ENCODE measurements at places on chromosomes 13 and 19. TPM values are rescaled to one million over a fixed set of nuclear protein-coding genes. Genes with fewer than 3 reads are reported as not detected.
A peak's percentile ranks its signal among the peaks of the same experiment; 100 is the strongest.

GRCh38 chr13:71661921-71662320, 205.1 kb downstream of the DACH1 start:
- no peak for DNase-seq
- no peaks in the 10 kb centered on the region for H3K4me1 ChIP-seq
- no peak overlapping the region for H3K4me3 ChIP-seq
- H3K27me3 ChIP-seq = no peaks in the 10 kb centered on the region
- H3K27ac ChIP-seq = no peak overlapping the region

PSPN gene
- 2.7 TPM for total RNA-seq

GRCh38 chr13:48975101-48975855, 434 bp upstream of the FNDC3A start:
- DNase-seq = peak; percentile 47
- H3K27ac ChIP-seq = peak overlapping the region; percentile 88
- peak overlapping the region; percentile 73 for H3K4me3 ChIP-seq
- H3K36me3 ChIP-seq = peaks cover 59% of the 10 kb centered on the region
- peaks cover 37% of the 10 kb centered on the region for H3K4me1 ChIP-seq

GRCh38 chr13:51222686-51223559, 725 bp downstream of the FAM124A start:
- H3K27me3 ChIP-seq = peaks cover 68% of the 10 kb centered on the region
- peak overlapping the region; percentile 58 for H3K4me3 ChIP-seq
- H3K27ac ChIP-seq = no peak overlapping the region
- H3K4me1 ChIP-seq = peaks cover 5% of the 10 kb centered on the region
- no peak for DNase-seq

- no peak overlapping the region for H3K27ac ChIP-seq
- no peaks in the 10 kb centered on the region for H3K4me1 ChIP-seq
- H3K36me3 ChIP-seq = no peaks in the 10 kb centered on the region
- H3K27me3 ChIP-seq = no peaks in the 10 kb centered on the region
- no peak for DNase-seq
- H3K4me3 ChIP-seq = no peak overlapping the region
Measured at GRCh38 chr13:105982219-105982930, 553.1 kb downstream of the EFNB2 start.

DNA sequence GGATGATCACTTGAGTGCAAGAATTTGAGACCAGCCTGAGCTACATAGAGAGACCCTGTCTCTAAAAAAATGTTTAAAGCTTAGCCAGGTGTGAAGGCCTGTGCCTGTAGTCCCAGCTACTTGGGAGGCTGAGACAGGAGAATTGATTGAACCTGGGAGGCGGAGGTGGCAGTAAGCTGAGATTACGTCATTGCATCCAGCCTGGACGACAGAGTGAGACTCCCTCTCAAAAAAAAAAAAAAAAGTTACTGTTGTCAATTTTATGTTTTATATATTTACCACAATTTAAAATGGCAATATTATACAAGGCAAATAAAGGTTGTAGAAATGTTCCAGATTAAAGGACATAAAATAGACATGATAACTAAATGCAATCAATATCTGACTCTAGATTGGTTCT, 29.2 kb downstream of the WDR87 start:
- no peak overlapping the region for H3K27ac ChIP-seq
- H3K27me3 ChIP-seq = no peaks in the 10 kb centered on the region
- H3K4me3 ChIP-seq = no peak overlapping the region
- no peaks in the 10 kb centered on the region for H3K4me1 ChIP-seq
- H3K36me3 ChIP-seq = no peaks in the 10 kb centered on the region
- no peak for DNase-seq

ZNF709 gene
- 3.0 TPM for total RNA-seq

- DNase-seq = no peak
- H3K27me3 ChIP-seq = no peaks in the 10 kb centered on the region
- no peak overlapping the region for H3K4me3 ChIP-seq
Measured at GRCh38 chr13:25927932-25928331, 123.9 kb downstream of the SHISA2 start.

DNA sequence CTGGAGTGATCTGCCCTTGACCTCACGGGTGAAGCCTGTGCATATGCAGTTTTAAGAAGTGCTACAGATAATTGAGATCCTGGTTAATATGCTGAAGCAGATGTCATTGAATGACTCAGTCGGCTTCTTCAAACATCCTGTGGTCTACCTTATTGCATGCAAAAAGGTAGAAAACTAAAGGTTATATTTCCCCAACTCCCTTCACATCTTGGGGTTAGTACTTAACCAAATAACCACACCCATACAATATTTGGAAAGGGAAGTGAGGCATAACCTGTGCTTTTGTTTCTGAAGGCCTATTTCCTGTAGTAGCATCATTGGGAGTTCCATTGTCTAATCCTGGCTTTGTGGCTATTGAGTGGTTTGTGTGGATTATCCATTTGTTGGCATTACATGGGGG, 58.3 kb downstream of the RAP2A start:
- DNase-seq = no peak
- H3K27me3 ChIP-seq = peaks cover 2% of the 10 kb centered on the region
- H3K27ac ChIP-seq = no peak overlapping the region
- H3K36me3 ChIP-seq = no peaks in the 10 kb centered on the region

DNA sequence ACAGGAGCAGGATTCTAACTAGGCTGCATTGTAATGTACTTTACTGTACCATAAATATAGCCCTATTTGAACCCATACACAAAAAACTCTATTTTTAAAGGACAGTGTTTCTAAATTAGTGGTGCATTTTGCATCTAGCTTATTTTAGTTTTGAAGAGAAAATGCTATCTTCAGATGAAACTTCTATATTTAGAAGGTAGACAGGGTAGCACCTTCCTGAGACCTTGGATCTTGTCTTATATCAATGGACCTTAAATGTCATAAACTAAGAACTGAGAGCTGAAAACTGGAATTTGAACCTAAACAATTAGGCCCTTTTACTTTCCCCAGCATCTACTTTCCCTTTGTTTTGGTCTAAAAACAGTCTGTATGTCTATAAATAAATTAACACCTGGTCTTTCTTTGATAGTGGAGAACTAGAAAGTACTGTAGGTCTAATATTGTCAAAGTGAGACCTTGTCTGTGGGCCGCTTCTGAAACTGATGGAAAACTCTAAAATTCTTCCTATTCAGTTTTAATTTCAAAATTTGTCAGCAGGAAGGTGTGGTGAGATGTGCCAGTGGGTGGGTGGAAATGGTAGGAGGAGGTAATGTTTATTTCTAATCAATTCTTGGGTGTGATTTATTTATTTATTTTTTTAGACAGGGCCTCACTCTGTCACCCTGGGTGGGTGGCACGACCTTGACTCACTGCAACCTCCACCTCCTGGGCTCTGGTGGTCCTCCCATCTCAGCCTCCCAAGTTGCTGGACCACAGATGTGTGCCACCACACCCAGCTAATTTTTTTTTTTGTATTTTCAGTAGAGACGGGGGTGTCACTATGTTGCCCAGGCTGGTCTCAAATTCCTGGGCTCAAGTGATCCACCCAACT, 10.1 kb downstream of the COG3 start:
- no peak overlapping the region for H3K4me3 ChIP-seq
- peaks cover 38% of the 10 kb centered on the region for H3K4me1 ChIP-seq
- H3K36me3 ChIP-seq = peaks cover 48% of the 10 kb centered on the region
- H3K27me3 ChIP-seq = no peaks in the 10 kb centered on the region
- H3K27ac ChIP-seq = no peak overlapping the region

- DNase-seq = no peak
- H3K36me3 ChIP-seq = peaks cover 77% of the 10 kb centered on the region
- H3K4me3 ChIP-seq = peak overlapping the region; percentile 5
Measured at GRCh38 chr19:51903192-51903591, 1.6 kb downstream of the ZNF649 start.

DNA sequence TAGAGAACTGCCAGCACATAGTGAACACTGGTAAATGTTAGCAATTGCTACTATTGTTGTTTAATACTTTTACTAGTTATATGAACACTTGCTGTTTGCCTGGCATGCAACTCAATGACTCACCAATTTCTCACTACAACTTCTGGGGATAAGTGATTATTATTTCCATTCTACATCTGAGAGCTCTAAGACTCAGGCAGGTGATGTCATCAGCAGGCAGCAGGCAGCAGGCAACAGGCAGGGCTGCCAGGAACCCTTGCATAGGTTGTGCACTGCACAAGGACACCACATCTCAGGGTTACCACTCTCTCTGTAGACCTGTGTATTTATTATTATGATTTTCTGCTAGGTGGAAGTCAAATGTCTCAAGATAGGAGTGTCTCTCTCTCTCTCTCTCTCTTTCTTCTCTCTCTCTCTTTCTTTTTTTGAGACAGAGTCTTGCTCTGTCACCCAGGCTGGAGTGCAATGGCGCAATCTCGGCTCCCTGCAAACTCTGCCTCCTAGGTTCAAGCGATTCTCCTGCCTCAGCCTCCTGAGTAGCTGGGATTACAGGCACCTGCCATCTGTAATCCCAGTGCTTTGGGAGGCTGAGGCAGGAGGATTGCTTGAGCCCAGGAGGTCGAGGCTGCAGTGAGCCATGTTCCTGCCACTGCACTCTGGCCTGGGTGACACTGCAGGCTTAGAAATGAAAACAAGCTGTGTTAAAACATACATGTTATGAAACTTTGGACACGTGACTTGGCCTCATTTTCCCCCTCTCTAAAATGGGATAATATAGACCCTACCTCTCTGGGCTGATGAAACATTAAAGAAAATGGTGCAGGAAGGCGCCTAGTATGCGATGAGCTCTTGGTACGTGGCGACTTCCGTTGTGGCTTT, 22.7 kb downstream of the HPN start:
- H3K4me3 ChIP-seq = no peak overlapping the region
- peaks cover 4% of the 10 kb centered on the region for H3K27me3 ChIP-seq
- DNase-seq = no peak

UGGT2 gene
- total RNA-seq = not detected

Data from activated CD4-positive, alpha-beta memory T cell treated with anti-CD3 and anti-CD28 coated beads, Interleukin-2, amount 10 ng/mL, durations not matched to agents 7 days and 5 days (primary cell).